ENCODE measurements at places on chromosomes 2 and 18.

DNA sequence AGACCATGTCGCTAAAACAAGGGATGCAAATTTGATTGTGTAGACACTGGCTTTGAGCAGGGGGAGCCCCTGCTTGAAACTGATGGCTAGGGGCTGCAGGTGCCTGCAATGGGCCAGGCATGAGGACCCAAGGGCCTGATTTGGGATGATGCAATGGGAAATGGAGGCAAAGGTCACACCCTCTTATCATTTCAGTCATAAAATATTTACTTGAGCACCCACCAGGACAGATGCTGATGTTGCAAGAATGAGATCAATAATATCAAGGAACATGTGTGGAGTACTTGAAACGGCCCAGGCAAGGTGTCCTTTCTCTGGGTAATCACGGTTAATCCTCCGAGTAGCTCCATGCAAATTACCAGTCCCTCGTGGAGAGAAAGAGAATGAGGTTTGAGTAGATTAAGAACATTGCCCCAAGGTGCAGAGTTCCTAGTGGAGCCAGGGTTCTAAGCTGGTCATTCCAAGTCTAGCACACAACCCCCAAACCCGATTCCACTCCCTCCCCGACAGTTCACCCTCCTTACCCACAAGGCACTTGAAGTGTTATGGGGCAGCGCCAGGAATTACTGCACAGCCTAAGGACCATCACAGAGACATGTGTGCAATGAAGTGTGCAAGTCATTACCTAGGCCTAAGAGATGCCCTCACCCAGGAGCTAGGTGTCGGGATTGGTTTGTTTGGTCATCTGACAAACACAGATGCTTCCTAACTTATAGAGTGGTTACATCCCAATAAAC, 14.0 kb upstream of the TMBIM1 start:
- no peak for DNase-seq

- DNase-seq, result no peak
These were observed 40.5 kb downstream of the SMAD4 start for GRCh38 chr18:51070545-51070944.

- no peak for DNase-seq
These were observed 67.8 kb downstream of the PSMG2 start for GRCh38 chr18:12770469-12771219.

GRCh38 chr2:171515672-171516298, 6.5 kb upstream of the CYBRD1 start:
- DNase-seq, result no peak

DNA sequence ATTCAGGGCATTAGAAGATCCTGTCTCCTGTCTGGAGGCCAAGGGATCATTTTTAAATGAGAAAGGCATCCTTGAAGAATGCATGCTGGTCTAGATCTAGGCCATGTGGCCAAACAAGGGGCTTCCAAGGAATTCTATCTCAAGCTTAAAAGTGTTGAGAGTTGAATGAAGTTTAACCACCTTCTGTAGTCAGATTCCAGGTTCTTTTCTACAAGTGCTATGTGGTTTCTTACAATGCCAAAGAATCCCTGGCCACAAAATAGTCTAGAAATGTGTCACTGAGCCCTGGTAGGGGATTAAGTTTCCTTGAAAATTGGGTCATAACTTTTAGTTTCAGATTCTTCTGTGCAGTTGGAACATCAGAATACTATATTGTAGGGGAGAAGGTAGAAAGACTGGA, 640.7 kb upstream of the ACVR2A start:
- DNase-seq, result no peak

DNA sequence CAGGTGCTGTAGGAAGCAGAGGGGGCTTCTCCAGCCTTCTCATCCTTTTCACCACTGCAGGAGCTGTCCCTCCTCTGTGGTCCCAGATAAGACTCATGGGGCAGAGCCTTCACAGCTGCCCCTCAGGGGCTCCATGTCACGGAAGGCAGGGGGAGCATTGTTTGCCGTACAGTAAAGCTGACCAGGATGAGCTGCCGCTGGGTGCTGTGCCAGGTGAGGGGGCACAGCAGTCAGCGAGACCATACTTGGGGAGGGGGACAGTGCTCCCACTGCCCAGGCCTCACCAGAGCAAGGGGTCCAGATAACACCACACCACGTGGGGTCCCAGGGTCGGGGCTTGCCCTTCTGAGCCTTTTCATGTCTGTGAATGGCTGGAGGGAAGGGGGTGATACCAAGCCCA, 46.3 kb downstream of the PLEKHB2 start:
- no peak for DNase-seq

GRCh38 chr2:61100801-61101200, 35.1 kb downstream of the SANBR start:
- DNase-seq, result no peak

GRCh38 chr2:74128206-74128605, 19.5 kb downstream of the BOLA3 start:
- no peak for DNase-seq

GRCh38 chr2:207546822-207547221, 17.1 kb downstream of the CREB1 start:
- DNase-seq, result no peak

DNA sequence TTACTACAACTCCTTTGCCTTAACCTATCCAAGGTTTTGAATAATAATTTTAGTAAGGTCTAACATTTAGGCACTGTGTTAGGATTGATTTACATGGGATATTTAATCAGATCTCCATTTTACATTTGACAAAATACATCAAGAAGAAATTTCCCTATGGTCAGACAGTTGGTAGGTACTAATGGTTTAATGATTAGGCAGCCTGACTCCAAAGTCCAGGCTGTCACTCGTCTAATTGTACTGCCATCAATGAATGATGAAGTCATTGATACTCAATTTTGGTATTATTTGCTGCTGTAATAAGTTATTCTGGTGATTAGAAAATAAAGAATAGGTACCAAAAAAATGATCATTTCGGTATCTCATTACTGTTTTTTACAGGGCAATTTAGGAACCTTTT, 14.1 kb downstream of the BBS5 start:
- DNase-seq, result no peak

- no peak for DNase-seq
These were observed 495.4 kb upstream of the CDH7 start for GRCh38 chr18:65255417-65255816.

- no peak for DNase-seq
These were observed 318.7 kb downstream of the MEIS1 start for GRCh38 chr2:66753660-66754059.

- DNase-seq, result no peak
These were observed 146.3 kb downstream of the CELF4 start for GRCh38 chr18:37419315-37419714.

DNA sequence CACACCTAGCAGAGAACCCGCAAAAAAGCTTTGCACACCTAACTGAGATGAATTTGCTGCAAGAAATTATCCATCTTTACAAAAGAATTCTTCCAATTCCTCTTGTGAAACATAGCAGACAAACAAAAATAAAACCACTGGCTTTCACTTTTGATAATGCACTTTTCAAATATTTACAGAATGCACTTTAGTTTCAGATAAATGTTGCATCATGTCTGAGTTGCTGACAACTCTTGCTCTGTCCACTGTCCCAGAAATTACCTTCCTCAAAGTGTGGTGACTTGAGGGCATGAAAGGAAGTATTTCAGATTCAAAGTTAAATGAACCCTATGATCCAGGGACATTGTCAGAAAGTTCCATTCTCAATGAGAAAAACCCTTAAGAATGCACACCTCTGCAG, 256.2 kb upstream of the PARD3B start:
- no peak for DNase-seq

DNA sequence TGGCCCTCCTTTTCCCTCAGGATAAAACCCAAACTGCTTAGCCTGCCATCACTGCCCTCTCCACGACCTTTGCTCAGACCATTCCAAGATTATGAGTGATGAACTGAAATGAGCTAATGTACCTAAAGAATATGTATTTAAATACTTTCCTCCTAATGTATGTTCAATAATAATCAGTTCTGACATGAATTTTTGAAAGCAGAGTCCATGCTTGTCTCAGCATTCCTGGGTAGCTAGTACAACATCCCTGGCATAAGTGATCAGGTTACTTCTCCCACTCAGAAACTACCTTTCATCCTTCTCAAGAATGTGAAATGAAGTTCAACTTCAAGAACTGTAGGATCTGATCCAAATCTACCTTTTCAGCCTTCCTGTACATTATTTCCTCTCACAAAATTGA, 103.6 kb downstream of the UNC80 start:
- DNase-seq, result no peak

DNA sequence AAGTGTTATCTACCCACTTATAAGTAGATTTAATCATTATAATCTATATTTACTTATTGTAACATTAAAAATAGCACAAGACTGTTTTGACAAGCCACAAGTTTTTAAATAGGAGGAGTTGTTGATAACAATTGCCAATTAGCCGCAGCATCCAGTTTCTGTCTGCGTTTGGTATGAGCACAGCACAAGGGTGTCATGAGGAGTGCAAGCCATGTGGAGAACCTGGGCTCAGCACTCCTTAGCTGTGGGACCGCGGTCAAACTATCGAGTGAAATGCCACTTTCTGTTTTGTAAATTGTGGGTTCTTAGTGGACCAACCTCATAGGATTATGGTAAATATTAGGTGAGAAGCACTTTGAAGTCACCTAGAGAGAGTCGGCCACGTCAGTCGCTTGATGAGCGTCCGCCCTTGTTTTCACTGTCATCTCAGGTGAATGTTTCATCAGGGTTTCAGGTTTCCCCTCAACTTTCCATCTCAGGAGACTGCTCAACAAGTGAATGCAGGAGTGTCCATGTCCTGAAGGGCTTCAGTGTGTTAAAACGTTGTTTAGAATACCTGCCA, 294.5 kb downstream of the ZNF407 start:
- no peak for DNase-seq

- DNase-seq, result no peak
These were observed 939.0 kb upstream of the CRIM1 start for GRCh38 chr2:35416391-35417140.

DNA sequence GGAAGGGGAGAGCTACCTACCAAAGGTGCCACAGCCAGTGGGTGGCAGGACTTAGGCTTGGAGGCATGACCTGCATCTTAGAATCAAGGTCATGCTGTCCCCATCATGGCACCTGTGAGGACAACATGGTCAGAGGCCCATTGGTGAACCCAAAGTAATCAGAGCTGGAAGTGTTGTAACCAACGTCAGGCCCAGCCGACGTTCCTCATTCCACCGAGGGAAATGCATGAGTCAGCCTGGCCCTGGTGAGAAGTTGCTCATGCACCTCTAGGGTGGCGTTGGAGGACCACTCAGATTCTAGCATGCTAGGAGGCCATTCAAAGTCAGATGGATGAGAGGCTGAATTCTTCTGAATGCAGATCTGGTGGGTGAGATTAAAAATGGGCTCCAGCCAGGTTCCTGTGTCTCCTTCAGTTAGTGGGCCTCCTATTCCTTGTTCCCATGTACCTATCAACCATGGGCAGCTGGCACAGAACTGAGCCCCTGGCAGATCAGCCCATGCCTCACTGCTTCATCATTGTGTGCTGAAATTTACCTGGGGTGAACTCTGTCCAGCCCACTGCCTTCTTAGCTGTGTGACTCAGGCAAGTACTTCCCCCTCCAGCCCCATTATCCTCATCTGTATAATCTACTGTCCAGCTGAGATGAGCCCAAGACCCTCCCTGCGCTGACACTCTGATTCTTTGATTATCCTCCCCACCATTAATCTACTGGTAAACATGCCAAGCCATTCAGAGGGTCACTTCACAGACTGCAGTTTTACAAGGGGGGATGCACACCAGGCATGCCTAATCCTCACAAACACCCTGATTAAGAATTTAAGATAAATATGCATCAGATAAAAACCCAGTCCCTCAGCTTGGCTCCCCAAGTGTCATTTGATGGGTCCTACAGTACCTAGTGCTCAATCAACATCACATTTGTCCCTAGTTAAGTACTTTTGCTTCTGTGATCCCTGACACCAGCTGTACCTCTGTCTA, 14.0 kb downstream of the SLC14A2 start:
- no peak for DNase-seq

GRCh38 chr2:24269265-24269664, 91.1 kb downstream of the ITSN2 start:
- DNase-seq, result no peak

- no peak for DNase-seq
These were observed 33.0 kb upstream of the GLS start for GRCh38 chr2:190847504-190848081.

- DNase-seq, result no peak
These were observed 125.8 kb upstream of the TNP1 start for GRCh38 chr2:216985658-216986141.

DNA sequence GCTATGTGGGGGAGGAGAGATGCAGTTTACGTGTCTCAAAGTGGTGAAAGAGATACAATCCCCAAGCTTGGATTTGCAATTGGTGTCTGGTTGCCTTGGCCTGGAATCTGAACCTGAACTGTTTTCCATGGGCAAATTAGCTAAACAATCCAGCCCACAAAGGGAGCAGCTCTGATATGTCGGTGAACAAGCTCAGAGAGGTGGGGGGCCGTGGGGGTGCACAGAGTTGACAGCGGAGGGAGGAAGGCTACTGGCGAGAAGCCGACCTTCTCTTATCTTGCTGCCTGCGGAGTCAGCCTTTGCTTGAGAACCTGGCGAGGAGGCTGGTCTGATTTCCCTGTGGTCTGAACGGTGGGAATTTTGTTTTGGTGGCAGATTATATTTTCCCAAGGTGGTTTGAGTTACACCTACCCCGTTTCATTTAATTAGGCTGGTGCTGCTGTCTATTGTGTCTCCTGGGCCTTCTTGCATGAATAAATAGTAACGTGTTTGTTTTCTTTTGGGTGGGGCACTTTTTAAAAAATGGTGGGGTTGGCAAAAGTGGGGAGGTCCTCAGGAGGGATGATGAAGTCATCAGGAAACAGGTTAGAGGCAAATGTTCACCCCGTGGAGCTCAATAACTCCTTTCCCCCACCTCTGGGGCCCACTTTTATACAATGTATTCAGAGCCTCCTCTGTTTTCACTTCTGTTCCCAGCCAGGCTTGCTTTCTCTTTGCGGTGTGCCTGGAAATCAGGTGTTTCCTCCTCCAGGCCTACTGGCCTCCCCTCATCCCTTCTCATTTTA, 80.9 kb upstream of the IGFBP5 start:
- DNase-seq, result no peak

- no peak for DNase-seq
These were observed 34.5 kb upstream of the TMEM178A start for GRCh38 chr2:39631256-39631655.

- DNase-seq, result no peak
These were observed 106.8 kb downstream of the PARD3B start for GRCh38 chr2:204652063-204652462.

- DNase-seq, result no peak
These were observed 12.3 kb downstream of the LIMS2 start for GRCh38 chr2:127662937-127663565.

- DNase-seq, result no peak
These were observed 110.9 kb upstream of the CCDC150 start for GRCh38 chr2:196528486-196529223.

DNA sequence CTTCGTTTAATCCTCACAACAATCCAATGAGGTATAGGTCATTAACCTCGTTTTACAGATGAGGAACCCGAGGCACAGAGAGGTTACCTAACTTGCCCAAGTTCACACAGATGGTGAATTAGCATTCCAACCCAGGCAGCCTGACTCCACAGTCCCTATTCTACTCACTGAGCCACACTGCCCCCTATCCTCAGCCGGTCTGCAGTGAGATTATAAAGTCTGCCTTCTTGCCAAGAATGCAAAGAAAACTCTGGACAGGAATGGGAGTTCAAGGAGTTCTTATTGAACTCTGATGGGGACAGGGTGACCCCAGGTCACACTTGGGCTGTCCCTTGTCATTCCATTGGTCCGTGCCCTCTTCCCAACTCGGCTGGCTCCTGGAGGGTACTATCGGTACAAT, 118.1 kb upstream of the MSH6 start:
- no peak for DNase-seq

GRCh38 chr2:169018390-169018789, 12.7 kb downstream of the ABCB11 start:
- DNase-seq, result no peak

Data from activated T-cell treated with anti-CD3 and anti-CD28 coated beads, Interleukin-2, amount 50 U/mL, for 48 hours (primary cell).